ENCODE measurements at places on chromosomes 2 and 18.

DNA sequence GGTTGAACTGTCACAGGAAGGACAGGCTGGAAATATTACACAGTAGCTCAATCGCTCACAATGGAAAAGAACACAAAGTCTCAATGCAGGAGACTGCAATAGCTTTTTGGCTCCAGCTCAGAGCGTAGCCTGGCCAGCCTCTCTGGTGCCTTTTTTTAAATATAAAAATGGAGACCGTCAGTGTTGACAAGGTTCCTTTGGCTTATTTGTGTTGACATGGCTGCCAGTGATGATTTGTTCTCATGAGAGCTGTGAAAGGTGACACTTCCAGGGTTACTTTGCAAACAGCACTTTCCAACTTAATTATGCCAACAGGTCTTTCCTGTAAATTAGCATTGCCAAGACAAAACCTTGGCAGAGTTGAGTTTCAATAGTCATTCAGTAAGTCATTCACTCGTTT, 70.8 kb downstream of the KCNE4 start:
- DNase-seq, result no peak

- no peak for DNase-seq
Measured at GRCh38 chr18:48889115-48889941, 61.4 kb downstream of the SMAD7 start.

GRCh38 chr2:105377871-105378270, 21.0 kb downstream of the FHL2 start:
- DNase-seq, result no peak

GRCh38 chr18:3914833-3915610, 465.1 kb downstream of the TGIF1 start:
- no peak for DNase-seq

GRCh38 chr18:13239171-13239956, 20.8 kb downstream of the LDLRAD4 start:
- DNase-seq, result peak; percentile 65

- DNase-seq, result no peak
Measured at GRCh38 chr2:1729242-1729641, 15.1 kb downstream of the PXDN start.

DNA sequence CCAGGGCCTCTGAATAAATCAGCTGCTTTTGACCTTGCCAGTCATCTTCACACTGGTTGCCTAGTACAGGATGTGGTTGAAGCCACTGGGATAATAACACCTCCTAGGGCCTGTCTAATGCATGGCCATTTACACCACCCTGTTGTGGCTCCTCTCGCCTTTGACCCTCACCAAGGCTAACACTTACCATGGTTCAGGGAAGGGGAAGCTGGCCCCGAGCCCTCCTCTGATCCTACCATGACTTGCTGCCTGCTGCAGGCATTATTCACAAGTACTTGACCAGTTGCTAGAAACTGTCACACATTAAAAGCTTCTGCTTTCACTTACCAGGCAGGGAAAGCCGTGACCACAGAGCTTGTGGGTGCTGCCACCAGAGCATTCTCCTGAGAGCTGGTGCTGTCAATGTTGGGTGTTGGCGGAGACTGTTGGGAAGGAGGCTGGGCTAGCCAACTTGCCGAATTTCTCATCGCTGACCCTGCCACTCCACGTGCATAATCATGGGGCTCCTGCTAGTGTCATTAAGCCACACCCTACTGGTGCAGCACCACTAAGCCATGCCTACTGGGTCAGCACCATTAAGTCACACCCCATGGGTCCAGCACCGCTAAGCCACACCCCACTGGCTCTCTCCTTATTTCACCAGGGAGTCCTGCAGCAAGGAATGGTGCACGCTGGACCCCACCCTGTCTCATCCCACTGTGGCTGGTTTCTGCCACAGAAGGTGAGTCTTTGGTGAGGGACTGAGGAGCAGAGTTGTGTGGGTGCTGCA, 47.0 kb upstream of the TTC39C start:
- DNase-seq, result no peak

GRCh38 chr2:181231886-181232621, 225.1 kb upstream of the ITGA4 start:
- no peak for DNase-seq

- no peak for DNase-seq
Measured at GRCh38 chr2:75053484-75054112, 95.2 kb downstream of the POLE4 start.

All from spinal cord (tissue), 10 donors.